Stimulated activated CD4-positive, alpha-beta T cell treated with anti-CD3 and anti-CD28 coated beads, Interleukin-4, amount 100 ng/mL, for 48 hours (primary cell): ENCODE measurements at places on chromosomes 12 and 14.
A peak's percentile ranks its signal among the peaks of the same experiment; 100 is the strongest.

DNA sequence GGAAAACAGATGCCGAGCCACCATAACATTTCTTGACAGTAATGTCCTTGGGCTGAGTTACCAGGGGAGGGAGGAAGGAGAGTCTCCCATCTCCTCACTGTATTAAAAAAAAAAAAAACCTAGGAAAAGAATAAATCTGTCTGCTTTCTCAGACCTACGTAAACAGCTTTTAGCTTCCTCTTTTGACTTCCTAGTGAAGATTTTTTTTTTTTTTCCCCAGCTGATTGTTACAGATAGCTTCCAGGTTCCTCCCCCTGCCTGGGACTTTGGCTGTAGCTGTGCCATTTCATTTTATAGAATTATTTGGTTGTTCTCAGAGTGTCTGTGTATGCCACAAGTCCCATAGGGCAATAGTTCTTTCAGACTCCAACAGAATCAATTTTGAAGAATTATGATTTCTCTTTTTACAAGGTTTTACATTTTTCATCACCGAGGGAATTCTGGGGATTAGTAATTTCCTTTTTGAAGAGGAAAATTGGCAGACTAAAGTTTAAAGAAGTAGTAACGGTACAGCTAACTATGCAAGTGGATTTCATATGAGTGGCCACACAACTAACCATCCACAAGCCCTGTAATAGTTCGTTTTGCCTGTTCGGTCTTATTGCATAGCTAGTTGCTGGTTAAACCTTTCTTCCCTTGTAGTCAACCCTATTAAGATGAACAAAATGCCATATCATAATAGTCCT lies 23.1 kb upstream of the GNS start:
- DNase-seq: no peak

- no peak for DNase-seq
Observed at GRCh38 chr12:51970904-51971646, 19.6 kb downstream of the ACVR1B start.

DNA sequence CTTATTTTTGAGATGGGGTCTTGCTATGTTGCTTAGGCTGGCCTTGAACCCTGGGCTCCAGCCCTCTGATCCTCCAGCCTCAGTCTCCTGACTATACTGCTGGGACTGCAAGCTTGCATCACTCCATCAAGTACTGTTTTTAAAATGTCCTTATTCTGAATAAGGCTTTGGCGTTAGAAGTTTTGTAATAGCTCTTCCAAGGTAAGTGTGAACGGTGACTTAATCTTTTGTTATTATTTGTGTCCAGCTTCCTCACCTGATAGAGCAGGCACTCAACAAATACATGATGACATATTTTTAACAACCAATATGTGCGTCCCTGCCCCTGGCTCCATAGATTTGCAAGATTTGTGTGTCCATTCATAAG lies 1.4 kb downstream of the C1RL start:
- DNase-seq: no peak

GRCh38 chr14:68384335-68384734 lies 408.5 kb downstream of the ZFP36L1 start:
- DNase-seq: no peak

DNA sequence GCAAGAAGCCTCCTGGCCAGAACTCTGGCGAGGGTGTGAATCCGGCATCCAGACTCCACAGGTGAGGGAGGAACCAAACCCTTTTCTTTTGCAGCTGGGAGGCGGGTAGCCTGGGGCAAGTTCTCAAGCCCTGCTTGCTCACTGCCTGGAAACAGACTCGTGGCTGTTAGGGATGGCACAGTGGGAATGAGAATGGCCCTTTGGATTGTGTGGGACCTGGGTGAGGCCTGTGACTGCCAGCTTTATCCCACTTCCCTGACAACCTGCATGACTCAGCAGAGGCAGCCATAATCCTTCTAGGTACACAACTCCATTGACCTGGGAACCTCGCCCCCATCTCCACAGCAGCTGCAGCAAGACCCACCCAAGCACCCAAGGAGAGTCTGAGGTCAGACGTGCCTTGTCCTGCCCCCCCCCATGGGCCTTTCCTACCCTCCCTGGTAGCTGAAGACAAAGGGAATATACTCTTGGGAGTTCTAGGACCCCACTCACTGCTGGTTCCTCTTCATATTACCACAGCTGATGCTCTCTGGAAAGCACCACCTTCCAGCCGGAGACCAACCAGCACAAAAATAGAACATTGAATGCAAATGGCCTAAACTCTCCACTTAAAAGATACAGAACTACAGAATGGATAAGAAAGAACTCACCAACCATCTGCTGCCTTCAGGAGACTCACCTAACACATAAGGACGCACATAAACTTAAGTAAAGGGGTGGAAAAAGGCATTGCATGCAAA lies 5.1 kb upstream of the GPR33 start:
- no peak for DNase-seq

- no peak for DNase-seq
Observed at GRCh38 chr12:75438059-75438754, 42.3 kb upstream of the GLIPR1 start.

- peak; percentile 60 for DNase-seq
Observed at GRCh38 chr14:70885343-70886022, 21.8 kb upstream of the PCNX1 start.
